WTC11 (cell line): ENCODE measurements at places on chromosomes 11 and 22. TPM values are rescaled to one million over a fixed set of nuclear protein-coding genes. Genes with fewer than 3 reads are reported as not detected.

GRCh38 chr11:23079382-23079813, 219.1 kb upstream of the CCDC179 start:
- no peaks in the 10 kb centered on the region for H3K4me1 ChIP-seq
- H3K4me3 ChIP-seq, result no peak overlapping the region
- H3K27ac ChIP-seq, result no peak overlapping the region
- no peak for DNase-seq

- H3K27ac ChIP-seq, result no peak overlapping the region
- H3K4me3 ChIP-seq, result no peak overlapping the region
- H3K27me3 ChIP-seq, result peaks cover 18% of the 10 kb centered on the region
- H3K36me3 ChIP-seq, result no peaks in the 10 kb centered on the region
- no peak for DNase-seq
These were observed 13.0 kb upstream of the BCL9L start for GRCh38 chr11:118938491-118939403.

- H3K27ac ChIP-seq, result no peak overlapping the region
- no peak overlapping the region for H3K4me3 ChIP-seq
- no peaks in the 10 kb centered on the region for H3K4me1 ChIP-seq
- peak; percentile 91 for DNase-seq
- H3K36me3 ChIP-seq, result no peaks in the 10 kb centered on the region
These were observed 55.1 kb downstream of the IGLL5 start for GRCh38 chr22:22942511-22943329.

DNA sequence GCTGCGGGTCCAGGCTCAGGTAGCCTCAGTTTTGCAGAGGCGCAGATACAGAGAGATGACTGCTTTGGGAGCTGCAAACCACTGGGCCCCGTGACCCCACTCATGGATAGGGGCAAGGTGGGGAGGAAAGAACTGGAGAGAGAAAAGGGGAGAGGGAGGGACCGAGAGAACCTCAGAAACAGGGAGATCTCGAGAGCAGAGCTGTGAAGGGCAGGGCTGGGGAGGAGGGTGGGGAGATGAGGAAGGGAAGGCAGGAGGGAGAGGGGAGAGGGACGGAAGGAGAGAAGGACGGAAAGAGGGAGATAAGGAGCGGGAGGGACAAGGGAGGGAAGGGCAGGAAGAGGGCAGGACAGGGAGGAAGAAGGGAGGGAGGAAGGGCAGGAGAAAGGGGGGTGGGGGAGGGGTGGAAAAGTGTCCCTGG, 46.3 kb downstream of the IGLL1 start:
- no peak for DNase-seq
- H3K27me3 ChIP-seq, result peaks cover 26% of the 10 kb centered on the region
- H3K36me3 ChIP-seq, result no peaks in the 10 kb centered on the region
- H3K4me1 ChIP-seq, result peaks cover 79% of the 10 kb centered on the region

The HSPB2 gene
- 0.33 to 0.62 TPM (median 0.55 TPM) in 3 replicates for total RNA-seq

The AMOTL1 gene
- 23.4 to 39.8 TPM (median 26.4 TPM) in 3 replicates for total RNA-seq

GRCh38 chr11:63907063-63907462, 9.9 kb downstream of the RCOR2 start:
- H3K4me1 ChIP-seq, result peaks cover 49% of the 10 kb centered on the region
- no peak overlapping the region for H3K4me3 ChIP-seq
- H3K27ac ChIP-seq, result peak overlapping the region; percentile 73; the same call in 1 of the 2 replicates
- DNase-seq, result no peak
- peaks cover 15% of the 10 kb centered on the region for H3K36me3 ChIP-seq
- H3K27me3 ChIP-seq, result no peaks in the 10 kb centered on the region

DNA sequence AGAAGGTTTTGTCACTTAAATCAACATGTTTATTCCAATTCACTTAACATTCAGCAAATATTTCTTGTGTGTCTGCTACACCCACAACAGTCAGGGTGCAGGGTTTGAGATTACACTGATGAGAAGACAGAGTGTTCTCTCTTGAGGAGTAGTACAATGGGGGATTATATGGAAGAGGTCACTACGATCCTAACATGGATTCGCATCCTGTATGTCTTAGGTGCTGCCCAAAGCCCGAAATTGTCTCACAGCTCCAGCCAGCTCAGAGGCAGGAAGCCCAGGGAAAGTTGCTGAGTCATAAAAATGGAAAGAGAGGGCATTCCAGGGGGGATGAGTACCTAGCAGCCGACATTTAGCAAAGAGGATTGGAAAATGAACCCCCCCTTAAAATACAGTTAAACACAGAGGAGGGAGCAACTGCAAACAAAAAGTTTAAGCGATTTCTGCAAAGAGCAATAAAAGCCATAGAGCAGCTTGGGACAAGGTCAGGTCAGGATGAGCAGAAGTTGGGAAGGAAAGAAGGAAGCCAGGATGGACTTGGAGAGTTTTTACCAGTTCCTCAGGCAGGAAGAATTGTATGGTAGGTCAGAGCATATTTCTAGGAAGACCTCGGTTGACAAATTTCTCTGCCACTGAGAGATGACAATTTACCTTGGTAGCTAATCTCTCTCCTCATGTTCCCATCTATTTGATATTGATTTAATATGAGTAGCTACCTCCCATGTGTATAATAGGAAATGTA, 49.5 kb downstream of the IGLL5 start:
- H3K4me1 ChIP-seq, result peaks cover 5% of the 10 kb centered on the region
- no peaks in the 10 kb centered on the region for H3K36me3 ChIP-seq
- no peak for DNase-seq
- no peak overlapping the region for H3K27ac ChIP-seq
- H3K27me3 ChIP-seq, result peaks cover 51% of the 10 kb centered on the region
- H3K4me3 ChIP-seq, result no peak overlapping the region

GRCh38 chr11:47239852-47240251, 8.8 kb downstream of the ACP2 start:
- no peak overlapping the region for H3K4me3 ChIP-seq
- peaks cover 3% of the 10 kb centered on the region; the same call in 1 of the 2 replicates for H3K4me1 ChIP-seq
- no peak overlapping the region for H3K27ac ChIP-seq
- peaks cover 61% of the 10 kb centered on the region for H3K36me3 ChIP-seq
- H3K27me3 ChIP-seq, result no peaks in the 10 kb centered on the region

The CEND1 gene
- total RNA-seq, result 2.0 to 3.1 TPM (median 2.7 TPM) in 3 replicates

GRCh38 chr11:122175306-122175705, 59.3 kb upstream of the BLID start:
- H3K36me3 ChIP-seq, result no peaks in the 10 kb centered on the region; the same call in 1 of the 2 replicates
- H3K27ac ChIP-seq, result no peak overlapping the region
- H3K4me3 ChIP-seq, result no peak overlapping the region

GRCh38 chr22:23109441-23109978, 32.3 kb downstream of the RSPH14 start:
- H3K36me3 ChIP-seq, result no peaks in the 10 kb centered on the region
- H3K27ac ChIP-seq, result no peak overlapping the region
- no peaks in the 10 kb centered on the region for H3K4me1 ChIP-seq
- DNase-seq, result no peak

GRCh38 chr11:112477581-112478317, 217.1 kb upstream of the PLET1 start:
- no peak overlapping the region for H3K4me3 ChIP-seq
- H3K4me1 ChIP-seq, result peaks cover 9% of the 10 kb centered on the region
- H3K27me3 ChIP-seq, result peaks cover 64% of the 10 kb centered on the region
- no peak for DNase-seq

DNA sequence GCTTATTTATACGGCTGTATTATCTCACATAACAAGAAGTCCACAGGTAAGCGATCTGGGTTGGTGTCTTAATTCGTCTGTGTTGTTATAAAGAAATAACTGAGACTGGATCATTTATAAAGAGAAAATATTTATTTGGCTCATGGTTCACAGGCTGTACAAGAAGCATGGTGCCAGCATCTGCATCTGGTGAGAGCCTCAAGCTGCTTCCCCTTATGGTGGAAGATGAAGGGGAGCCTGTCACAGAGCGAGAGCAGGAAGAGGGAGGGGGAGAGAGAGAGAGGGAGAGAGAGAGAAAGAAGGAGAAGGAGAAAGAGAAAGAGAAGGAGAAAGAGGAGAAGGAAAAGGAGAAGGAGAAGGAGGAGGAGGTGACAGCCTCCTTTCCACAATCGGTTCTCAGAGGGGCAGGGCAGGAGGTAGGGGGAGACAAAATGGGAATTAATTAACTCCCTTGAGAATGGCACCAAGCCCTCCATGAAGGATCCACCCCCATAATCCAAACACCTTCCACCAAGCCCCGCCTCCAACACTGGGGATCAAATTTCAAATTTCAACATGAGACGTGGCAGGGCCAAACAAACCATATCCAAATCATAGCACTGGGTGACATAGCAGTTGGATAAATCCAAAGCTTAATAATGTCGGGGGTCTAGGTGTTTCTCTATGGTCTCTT, 15.0 kb upstream of the TRIM44 start:
- H3K27me3 ChIP-seq, result peaks cover 59% of the 10 kb centered on the region
- no peak overlapping the region for H3K27ac ChIP-seq

The POGLUT3 gene
- total RNA-seq, result 15.3 to 17.1 TPM (median 16.0 TPM) in 3 replicates
